ENCODE measurements at places on chromosomes 12 and 14.

- DNase-seq = peak; percentile 43
These were observed 678.4 kb downstream of the MED13L start for GRCh38 chr12:115598871-115599811.

- no peak for DNase-seq
These were observed 13.6 kb upstream of the ANKRD9 start for GRCh38 chr14:102523200-102523568.

DNA sequence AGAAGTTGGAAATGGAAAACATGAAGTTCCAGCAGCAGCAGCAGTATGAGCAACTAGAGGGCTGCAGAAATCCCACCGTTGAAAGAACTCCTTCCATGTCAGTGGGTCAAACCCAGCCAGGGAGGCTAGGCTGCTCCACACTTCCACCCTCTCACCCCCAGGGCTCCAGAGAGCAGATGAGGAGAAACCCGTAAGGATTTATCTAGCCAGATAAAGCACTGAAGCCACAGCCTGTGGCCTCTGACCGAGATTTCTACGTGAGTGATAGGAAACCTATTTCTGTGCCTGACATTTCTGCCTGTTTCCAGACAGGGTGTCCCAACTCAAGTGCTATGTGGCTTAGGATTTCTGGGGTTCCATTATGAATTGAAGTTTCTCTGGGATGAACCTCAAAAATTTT lies 100.0 kb upstream of the EEA1 start:
- DNase-seq = no peak

DNA sequence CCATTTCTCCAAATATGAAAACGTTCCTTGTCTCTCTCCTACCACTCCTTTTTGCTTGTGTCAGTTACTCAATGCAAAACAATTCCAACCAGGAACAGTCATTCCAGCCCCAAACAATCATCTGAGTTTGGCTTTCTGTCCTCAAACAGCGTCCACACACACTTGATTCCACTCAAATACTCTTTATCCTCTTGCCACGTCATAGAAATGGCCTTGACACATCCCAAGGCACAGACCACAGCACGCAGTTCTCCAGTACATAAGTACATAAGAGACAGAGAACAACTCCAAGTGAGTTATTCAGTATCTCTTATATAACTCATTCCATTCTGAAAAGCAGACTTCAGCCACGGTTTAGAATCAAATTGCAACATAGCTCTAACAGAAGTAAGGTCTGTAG lies 299.2 kb downstream of the RPS29 start:
- DNase-seq = no peak

DNA sequence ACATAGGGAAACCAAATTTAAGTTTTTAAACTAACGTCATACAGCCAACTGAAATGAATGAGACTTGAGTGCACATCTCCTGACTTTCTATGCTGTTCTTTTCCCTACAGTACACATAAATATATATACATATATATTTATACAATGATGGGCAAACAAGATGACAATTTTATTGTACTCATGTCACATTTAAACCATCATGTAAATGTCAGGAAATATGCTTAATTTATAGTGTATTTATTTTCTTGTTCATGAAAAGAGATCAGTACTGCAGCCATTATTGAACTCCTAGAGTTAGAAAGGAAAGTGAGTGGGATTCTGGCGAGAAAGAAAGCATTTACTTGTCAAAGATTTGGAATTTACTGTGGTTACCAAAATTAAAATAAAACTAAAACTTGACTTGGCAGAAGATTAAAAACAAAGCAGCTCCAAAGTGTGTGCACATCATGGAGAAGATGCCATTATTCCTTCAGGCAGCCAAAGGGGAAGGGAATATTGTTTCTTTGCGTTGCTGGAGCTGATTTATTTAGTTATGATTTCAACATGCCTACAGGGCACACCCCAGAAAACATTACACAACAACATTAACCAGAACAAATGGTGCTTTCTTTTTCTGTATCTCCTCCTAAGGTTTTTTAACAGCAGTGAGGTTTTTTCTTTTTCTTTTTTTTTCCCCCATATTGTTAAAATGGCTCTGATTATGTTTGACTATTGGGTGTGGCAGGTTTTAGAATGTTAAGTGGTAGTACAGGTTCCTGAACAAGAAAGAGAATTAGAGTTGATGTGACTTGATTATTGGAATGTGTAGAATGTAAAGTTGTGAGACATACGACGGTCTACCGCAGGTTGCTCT lies 144.6 kb downstream of the RAD51B start:
- DNase-seq = no peak

Data from NCI-H1092 (cell line).